ENCODE measurements at places on chromosomes 6 and 20.

- no peak for DNase-seq
Measured at GRCh38 chr6:99614430-99615186, 8.0 kb downstream of the PRDM13 start.

- no peak for DNase-seq
Measured at GRCh38 chr6:155240905-155241600, 22.8 kb upstream of the CLDN20 start.

DNA sequence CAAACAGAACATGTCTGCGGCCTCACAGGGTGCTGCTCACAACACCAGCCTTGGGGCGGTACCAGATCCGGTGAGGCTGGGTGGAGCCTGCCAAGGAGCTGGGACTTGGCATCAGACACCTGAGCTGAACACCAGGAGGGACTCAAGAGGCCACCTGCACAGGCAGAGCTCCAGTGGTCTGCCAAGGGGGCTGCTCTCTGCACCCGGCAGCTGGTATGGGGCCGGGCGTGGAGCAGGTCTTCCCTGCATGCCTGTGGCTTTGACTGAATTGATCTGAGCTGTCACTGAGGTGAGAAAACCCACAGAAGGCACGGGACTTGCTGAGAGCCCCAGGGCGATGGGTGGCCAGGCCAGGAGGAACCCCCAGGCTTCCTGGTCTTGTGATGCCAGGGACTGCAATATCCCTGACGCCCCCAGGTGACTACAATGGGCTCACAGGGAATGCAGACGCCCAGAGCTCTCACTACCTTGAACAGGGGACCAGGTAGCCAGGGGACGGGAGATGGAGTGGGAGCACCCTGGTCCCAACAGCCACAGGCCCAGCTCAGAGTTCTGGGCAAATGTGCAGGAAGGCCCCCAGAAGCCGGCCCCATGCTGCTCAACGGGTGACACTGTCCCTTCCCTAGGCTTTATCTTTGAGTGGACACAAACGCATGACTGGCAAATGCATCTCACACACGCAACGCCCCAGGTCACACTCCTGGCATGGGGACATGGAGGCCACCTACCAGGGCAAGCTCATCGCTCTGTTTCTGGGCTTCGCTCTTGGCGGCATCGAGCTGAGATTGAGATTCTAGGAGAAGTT is 48.2 kb downstream of the DSTN start:
- no peak for DNase-seq

DNA sequence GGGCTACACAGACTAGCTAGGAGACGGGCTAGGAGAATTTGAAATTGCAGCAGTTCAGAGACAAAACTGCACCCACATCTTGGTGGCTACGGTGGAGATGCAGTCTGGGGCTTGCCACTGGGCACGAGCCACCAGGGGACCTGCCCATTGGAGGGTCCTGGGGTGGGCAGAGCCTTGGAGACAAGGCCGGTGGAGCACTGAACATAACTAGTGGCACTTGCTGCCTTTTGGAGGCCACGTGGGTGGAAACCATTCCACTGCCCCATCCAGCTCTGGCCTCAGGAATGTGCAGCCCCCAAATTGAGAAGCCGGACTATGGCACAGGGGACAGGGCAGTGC is 113.4 kb downstream of the NFATC2 start:
- DNase-seq = no peak

- DNase-seq = no peak
Measured at GRCh38 chr20:25586877-25587276, 1.5 kb upstream of the NINL start.

DNA sequence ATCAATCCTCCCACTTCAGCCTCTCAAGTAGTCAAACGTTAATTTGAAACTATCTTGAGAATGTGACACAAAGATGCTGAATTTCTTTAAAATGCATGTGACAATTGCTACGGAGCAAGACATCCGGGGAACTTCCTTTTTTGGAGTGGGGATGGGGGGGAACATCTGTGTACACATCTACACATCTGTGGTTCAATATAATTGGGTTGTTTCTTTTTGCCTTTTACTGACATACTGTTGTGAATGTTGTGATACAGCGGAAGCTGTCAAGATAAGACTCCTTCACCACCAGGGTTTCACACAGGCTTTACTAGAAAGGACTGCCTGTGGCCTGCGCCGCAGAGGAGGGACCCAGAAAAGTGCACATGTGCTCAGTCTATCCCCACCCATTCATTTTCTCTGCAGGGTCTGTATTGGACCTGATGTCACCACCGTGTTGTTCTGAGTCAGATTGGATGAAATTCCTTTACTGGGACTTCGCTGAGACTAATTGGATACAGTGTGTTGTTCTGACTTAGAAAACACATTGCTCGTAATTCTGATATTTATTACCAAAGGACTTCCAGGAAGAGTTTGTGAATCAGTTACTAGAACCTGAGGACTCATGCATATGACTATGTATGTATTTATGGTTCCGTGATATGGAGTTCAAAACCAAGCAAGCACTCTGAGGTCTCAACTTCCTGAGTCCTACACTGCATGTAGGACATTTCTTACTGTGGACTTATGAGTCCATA is 98.7 kb upstream of the SGK1 start:
- no peak for DNase-seq

DNA sequence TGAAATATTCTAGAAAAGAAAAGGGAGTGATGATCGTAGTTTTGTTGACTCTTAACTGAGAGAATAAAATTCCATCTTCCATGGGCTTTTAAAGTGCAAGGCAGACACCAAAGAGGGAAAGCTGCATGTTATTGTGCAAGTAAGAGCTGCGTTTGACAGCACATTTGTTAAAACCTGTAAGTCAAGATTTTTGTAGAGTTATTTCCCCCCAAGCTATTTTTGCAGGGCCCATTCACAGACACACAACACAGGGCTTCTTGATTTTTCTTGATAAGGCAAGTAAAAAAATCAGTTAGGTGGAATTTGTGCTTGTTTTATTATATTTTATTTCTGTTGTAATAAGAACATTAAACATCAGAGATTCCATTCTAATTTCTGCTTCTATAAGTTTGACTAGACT is 13.8 kb downstream of the CFAP206 start:
- DNase-seq = no peak

- DNase-seq = no peak
Measured at GRCh38 chr6:138559143-138559542, 59.8 kb upstream of the NHSL1 start.
